ENCODE measurements at places on chromosomes 6 and 20.

DNA sequence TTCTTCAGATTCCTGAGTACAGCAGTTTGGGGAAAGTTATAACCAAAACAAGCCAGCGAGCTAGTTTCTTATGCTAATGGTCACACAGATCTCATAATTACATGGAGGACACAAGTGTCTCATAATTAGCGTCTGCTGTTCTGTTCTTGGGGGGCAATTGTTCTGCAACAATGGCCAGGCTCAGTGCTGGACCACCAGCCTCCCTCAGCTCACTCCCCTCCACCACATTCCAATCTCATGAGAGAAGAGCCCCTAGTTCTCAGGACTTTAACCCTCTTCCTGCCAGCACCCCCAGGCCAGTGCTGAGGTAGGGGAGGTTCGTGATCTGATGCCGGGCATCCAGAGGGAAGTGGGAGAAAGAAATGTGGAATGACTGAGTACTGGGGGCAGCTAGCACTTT, 20.2 kb upstream of the TOX2 start:
- DNase-seq = no peak

GRCh38 chr20:59508729-59509128, 95.6 kb upstream of the PHACTR3 start:
- no peak for DNase-seq

DNA sequence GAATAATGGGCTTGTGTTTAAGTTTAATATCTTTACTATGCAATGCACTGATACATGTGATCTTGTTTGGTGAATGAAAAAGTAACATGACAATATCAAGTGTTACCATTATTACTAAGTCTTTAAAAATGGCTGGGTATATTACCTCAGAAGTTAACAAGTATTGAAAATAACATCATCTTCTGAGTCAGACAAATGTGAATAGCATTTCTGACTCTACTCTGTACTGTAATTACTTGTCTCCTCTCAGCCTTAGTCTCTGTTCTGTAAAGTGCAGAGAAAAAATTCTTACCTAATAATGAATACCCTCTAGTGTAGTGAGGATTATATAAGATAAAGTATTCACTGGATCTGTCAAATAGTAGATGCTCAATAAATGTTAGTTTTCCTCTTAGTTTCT, 47.0 kb upstream of the GCLC start:
- no peak for DNase-seq

DNA sequence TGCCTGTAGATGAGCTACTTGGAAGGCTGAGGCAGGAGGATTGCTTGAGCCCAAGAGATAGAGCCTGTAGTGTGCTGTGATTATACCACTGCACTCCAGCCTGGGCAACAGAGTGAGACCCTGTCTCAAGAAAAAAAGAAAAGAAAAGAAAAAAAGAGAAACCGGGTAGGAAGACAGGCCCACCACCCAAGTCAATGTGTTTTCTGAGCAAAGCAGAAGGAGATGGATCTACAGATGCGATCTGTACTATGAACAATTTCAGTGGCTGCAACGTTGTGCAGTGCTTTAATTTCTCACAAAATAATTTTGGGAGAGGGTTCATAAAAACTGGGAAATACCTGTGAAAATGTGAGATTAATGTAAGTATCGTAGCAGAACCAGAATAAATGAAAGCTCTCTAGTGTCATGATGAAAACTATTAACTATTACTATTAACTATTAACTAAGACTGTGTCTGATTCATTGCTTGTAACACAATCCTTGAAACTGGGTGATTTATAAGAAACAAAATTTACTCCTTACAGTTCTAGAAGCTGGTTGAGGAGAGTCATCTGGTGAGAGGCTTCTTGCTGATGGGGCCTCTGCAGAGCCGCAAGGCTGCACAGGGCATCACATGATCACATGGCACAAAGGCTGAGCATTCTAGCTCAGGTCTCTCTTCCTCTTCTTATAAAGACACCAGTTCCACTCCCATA, 233.1 kb upstream of the ZNF217 start:
- no peak for DNase-seq

DNA sequence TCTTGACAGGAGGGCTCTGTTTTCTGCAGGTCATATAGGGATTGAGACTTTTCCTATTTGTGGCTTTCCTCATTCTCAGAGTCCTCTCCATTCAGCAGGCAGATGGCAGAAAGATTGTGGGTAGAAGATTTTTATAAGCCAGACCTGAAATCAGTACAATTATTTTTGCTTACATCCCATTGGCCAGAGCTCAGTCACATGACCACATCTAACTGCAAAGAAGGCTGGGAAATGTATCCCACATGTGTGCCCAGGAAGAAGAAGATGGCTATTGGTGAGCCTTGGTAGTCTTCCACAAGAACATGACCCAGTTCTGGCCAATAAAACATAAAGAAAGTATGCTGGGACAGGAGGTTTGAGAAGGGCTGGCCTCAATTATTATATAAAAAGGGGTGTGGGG, 21.5 kb upstream of the CCN5 start:
- no peak for DNase-seq

- DNase-seq = no peak
Measured at GRCh38 chr20:14407336-14407735, 69.9 kb upstream of the FLRT3 start.

DNA sequence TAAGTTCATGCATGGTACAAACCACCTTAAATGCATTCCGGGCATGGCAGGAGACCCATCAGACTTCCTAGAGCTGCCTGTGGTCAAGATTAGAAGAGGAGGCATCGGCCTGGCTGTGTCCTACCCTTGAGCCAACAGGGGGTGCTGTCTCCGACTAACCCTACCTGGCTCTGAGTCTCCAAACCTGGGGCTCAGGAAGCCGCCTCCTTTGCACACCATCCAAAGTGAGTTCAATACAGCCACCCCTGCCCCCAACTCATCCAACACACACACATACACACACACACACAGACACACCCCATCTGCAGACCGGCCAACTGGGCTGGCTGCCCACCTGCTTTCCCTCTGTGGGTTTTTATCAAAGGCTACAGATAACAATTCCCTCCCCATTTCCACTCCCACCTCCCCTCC, 77.0 kb downstream of the JPH2 start:
- DNase-seq = no peak

- DNase-seq = no peak
Measured at GRCh38 chr6:134314006-134314821, 3.7 kb downstream of the SGK1 start.

DNA sequence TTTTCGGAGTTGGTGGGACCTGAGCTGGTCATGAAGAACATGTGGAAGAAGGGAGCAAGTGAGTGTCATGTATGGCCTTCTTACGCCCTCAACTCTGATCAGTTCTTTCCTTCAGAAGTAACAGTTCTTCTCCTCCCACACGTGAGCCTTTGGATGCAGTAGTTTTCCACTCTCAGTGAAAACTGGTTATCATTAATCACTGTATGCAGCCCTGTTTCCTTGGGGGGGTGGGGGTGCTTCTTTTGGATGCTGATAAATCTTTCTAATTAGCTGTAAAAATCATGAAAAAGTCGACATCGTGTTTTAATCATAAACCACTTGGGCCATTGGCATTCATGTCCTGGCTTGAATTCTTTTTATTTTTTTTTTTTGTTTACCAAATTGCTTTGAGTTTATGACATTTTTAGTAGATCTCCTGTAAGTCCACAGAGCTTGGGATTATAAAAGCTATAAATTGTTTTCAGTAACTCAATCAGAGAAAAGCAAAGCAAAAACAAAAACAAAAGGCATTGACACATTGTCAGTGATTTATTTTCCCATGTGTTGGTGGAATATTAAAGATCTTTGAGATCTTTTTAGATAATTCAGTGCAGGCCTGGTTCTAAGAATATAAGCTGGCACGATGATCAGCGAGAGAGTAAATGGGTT, 84.8 kb downstream of the TRMT11 start:
- DNase-seq = no peak

- no peak for DNase-seq
Measured at GRCh38 chr20:43658069-43658722, 8.7 kb upstream of the MYBL2 start.

DNA sequence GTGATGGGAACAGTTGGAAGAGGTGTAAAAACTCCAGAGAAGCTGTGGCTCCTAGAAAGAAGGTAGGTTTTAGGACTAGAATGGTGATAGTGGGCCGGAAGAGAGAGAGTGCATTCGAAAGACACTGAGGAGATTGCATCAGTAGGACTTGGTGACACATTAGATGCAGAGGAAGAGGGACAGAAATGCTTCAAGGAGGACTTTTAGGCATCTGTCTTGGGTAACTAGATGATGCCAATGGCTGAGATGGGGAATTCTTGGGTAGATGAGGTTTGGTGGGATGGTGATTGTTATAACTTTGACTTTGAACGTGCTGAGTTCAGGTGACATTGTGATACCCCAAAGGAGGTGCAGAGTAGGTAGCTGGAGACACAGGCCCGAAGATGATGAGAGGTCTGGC, 196.5 kb downstream of the GMPR start:
- no peak for DNase-seq

- no peak for DNase-seq
Measured at GRCh38 chr6:84665401-84665800, 99.0 kb downstream of the TBX18 start.

GRCh38 chr6:90820436-90820835, 233.6 kb upstream of the MAP3K7 start:
- DNase-seq = no peak

DNA sequence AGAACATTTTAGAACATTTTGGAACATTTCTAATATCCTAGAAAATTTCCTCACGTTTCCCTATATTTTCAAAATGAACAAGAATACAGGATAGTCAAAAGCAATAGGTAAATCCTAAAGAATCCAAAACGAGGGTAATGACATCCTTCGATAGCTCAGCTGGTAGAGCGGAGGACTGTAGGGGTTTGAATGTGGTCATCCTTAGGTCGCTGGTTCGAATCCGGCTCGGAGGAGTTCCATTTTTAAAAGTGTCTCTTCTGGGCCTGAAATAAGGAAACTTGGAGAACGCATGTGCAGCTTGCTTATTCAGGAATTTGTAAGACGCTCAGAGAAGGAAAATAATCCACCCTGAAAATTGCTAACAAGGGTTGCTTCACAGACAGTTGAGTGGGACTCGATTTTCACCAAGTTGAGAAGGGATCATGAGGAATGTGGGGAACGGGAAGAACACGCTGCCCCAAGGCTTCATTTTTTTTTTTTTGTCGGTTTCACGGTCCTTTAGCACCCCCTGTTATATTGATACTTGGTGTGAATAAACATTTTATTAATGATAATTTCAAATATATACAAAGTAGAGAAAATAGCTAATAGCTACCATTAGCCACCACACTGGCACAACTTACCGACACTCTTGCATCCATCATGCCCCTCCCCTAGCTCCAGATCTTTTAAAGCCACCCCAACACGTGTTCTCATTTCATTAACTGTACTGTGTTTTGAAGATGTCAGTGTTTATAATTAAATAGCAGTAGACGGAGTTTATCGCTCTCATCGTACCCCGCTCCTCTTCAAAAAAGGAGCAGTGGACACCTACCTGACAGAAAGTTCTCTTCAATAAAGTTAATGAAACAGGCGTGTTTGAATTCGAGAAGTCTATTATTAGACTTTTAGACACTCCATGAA, 1.8 kb upstream of the ABT1 start:
- no peak for DNase-seq

GRCh38 chr6:42454428-42454791, 2.7 kb upstream of the TRERF1 start:
- DNase-seq = no peak

DNA sequence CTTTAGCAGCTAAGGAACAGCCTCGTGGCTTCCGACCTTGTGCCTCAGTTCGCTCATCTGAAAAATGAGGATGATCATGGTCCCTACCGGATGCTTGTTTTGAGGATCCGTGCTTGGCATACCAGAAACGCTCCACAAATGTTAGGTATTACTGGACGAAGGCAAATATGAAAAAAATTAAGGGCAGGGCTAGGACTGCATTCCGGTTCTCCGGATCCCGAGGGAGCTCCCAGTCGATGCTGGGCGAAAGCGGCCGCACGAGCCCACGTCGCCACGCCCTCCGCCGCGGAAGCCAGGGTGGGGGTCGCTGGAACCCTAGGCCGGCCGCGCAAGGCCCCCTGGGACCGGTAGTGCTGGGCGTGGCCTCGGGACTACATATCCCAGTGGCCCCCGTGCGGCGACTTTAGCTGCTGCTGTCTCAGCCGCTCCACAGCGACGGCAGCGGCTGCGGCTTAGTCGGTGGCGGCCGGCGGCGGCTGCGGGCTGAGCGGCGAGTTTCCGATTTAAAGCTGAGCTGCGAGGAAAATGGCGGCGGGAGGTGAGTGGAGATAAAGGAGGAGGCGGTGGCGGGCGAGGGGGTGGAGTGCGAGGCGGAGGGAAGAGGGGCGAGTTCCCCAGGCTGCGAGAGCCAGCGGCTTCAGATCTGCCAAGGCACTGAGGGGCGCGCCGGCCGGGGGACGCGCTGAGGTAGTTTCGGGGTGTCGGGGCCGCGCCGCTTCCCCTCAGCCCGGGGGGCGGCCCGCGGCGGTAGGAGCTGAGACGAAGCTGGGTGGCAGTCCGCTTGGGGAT, at the start of gene NCOA3:
TSS of gene NCOA3 (plus strand) at position 406 of the 789 bp plus-strand sequence. CDS start 120,361 bp downstream, outside the sequence.
- peak; percentile 71 for DNase-seq

- DNase-seq = no peak
Measured at GRCh38 chr6:154111025-154111424, 72.0 kb downstream of the OPRM1 start.

DNA sequence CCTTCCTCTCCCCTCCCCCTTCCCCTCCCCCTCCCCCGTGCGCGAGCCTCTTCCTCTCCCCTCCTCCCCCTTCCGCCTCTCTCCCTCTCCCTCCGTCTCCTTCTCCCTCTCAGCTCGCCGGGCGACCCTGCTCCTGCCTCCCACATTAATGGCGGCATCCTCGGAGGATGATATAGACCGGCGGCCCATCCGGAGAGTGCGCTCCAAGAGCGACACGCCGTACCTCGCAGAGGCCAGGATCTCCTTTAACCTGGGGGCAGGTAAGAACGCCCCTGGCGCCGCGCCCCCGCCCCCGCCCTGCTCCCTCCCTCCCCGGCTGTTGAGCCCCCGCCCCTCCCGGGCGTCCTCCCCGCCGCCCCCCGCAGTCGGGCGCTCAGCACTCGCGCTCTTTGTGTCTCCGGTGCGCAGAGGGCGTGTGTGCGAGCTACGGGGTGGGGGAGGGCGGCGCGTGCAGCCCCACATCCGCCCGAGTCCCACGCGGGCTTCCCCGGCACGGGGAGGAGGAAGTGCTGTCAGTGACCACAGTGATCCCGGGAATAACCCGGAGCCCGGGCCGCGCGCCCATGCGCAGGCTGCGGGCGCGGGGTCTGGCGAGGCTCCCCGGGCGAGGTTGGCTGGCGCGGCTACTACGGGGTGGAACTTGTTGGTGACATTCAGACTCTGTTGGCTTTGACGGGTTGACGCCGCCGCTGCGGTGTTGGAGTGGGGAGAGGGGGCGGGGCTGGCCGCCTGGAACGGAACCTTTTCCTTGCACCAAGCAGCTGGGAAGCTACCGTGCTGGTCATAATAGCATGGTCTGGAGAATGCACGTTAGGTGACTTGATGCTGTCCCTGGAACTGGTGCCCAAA, 33.2 kb downstream of the PHACTR1 start:
- DNase-seq = no peak

GRCh38 chr6:17957498-17957897, 29.9 kb downstream of the KIF13A start:
- DNase-seq = no peak

Measured in stimulated activated CD4-positive, alpha-beta T cell treated with anti-CD3 and anti-CD28 coated beads, Interleukin-1b, Interleukin-23, amount 100 ng/mL, for 1 hour (primary cell).